ENCODE measurements at places on chromosomes 7 and 10.

GRCh38 chr7:29105752-29106668, 40.3 kb downstream of the CPVL start:
- DNase-seq, result peak; percentile 73
- H3K4me3 ChIP-seq, result no peak overlapping the region
- peaks cover 6% of the 10 kb centered on the region for H3K4me1 ChIP-seq

DNA sequence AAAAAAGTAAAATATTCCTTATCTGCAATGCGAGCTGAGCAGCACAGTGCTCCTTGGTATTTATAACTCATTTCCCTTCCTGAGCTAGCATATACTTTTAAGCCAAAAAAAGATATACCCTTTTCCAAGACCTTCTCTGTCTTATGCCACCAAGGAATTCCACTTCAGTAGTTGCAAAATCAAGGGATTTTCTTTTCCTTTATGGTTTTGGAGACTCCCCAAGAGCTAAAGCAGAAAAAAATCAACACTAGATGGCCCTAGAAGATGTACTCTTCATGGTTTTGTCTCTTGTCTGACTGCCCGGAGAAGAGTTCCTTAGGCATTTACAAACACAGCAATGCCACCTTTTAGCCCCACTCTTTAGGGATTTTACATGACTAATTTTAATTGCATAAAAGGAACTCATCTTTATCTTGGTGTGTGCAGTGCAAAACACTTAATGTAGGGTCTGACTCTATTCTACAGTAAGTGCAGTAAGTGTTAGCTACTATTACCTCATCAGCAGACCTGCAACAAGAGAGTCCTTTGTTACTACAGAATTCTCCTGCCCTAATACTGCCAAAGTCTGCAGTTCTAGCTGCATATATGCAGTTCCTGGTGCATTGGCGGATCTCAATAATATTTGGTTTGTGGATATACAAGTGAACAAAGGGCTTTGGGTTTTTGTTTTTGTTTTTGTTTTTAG, 443.3 kb downstream of the GFRA1 start:
- no peaks in the 10 kb centered on the region for H3K36me3 ChIP-seq
- no peak overlapping the region for H3K27ac ChIP-seq
- H3K27me3 ChIP-seq, result no peaks in the 10 kb centered on the region
- no peak overlapping the region for H3K4me3 ChIP-seq
- no peaks in the 10 kb centered on the region for H3K4me1 ChIP-seq
- DNase-seq, result no peak

- H3K27ac ChIP-seq, result no peak overlapping the region
- no peaks in the 10 kb centered on the region for H3K27me3 ChIP-seq
- no peak for DNase-seq
- no peak overlapping the region for H3K4me3 ChIP-seq
- H3K4me1 ChIP-seq, result peaks cover 94% of the 10 kb centered on the region
These were observed 23.6 kb downstream of the ZMIZ1 start for GRCh38 chr10:79092292-79092896.

- DNase-seq, result no peak
- no peaks in the 10 kb centered on the region for H3K27me3 ChIP-seq
- no peak overlapping the region for H3K27ac ChIP-seq
- H3K4me1 ChIP-seq, result no peaks in the 10 kb centered on the region
- H3K4me3 ChIP-seq, result no peak overlapping the region
- no peaks in the 10 kb centered on the region for H3K36me3 ChIP-seq
These were observed 132.8 kb downstream of the DYNC1I1 start for GRCh38 chr7:95905167-95905566.

GRCh38 chr7:158929306-158929705, 72.9 kb downstream of the DYNC2I1 start:
- no peak overlapping the region for H3K4me3 ChIP-seq
- no peaks in the 10 kb centered on the region for H3K27me3 ChIP-seq
- no peak overlapping the region for H3K27ac ChIP-seq

GRCh38 chr10:118810796-118811505, 56.2 kb upstream of the CACUL1 start:
- no peaks in the 10 kb centered on the region for H3K27me3 ChIP-seq
- no peak for DNase-seq
- no peaks in the 10 kb centered on the region for H3K36me3 ChIP-seq
- H3K4me3 ChIP-seq, result no peak overlapping the region

- no peak for DNase-seq
- peaks cover 42% of the 10 kb centered on the region for H3K36me3 ChIP-seq
- no peaks in the 10 kb centered on the region for H3K4me1 ChIP-seq
- H3K4me3 ChIP-seq, result no peak overlapping the region
These were observed 31.1 kb downstream of the PCGF5 start for GRCh38 chr10:91251430-91252056.

DNA sequence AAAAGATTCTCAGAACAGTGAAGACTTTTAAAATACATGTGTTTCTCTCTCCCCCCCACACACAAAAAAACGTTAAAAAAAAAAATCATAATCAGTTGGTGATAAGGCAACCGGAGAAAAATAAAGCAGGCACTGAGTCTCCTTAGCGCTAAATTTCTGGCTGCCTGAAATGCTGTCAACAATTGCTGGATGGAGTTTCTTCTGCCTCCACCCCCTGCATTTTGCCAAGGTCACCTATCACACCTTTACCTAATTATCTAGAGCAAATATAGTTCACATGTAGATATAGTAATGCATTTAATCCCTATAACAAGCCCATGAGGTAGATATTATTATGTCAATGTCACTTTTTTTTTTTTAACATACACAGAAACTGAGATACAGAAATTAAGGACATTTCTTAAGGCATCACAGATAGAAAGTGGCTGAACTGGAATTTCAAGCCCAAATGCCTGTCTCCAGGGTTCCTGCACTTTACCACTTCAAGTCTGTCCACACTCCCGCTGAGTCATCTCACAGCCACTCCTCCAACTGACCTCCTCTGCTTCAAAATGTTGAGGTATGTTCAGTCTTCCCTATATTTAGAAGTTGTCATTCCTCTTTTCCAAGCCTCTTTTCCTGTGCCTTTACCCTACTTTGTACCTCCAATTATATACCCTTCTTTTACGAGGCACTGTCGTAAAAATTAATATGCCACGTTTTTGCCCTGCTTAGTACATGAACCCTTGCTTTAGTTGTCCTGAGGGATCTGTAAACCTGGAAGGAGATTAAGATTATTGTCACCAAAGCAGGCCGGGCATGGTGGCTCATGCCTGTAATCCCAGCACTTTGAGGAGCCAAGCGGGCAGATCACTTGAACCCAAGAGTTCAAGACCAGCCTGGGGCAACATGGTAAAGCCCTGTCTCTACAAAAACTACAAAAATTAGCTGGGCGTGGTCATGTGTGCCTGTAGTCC, 72.8 kb upstream of the MPP7 start:
- DNase-seq, result no peak
- H3K27me3 ChIP-seq, result no peaks in the 10 kb centered on the region
- peak overlapping the region; percentile 53 for H3K27ac ChIP-seq
- H3K4me3 ChIP-seq, result no peak overlapping the region
- peaks cover 4% of the 10 kb centered on the region for H3K4me1 ChIP-seq
- no peaks in the 10 kb centered on the region for H3K36me3 ChIP-seq

DNA sequence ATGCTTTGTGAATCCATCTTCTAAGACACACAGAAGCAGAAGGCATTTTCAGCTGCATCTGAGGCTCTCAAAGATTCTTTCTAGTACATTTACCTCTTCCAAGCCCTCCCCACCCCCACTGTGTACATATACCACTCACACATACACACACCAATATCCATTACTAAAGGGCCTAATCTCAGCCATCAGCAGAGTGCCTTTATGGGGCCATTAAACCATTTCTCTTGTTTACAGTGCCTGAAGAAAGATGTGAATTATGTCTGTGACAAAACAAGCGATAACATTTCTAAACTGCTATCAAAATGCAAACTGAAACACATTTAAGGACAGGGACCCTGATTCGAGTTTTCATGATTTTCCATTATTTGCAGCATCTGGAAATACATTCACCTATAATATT, 40.0 kb downstream of the ETV1 start:
- peaks cover 8% of the 10 kb centered on the region for H3K4me1 ChIP-seq
- H3K4me3 ChIP-seq, result no peak overlapping the region
- H3K27ac ChIP-seq, result no peak overlapping the region
- no peak for DNase-seq

DNA sequence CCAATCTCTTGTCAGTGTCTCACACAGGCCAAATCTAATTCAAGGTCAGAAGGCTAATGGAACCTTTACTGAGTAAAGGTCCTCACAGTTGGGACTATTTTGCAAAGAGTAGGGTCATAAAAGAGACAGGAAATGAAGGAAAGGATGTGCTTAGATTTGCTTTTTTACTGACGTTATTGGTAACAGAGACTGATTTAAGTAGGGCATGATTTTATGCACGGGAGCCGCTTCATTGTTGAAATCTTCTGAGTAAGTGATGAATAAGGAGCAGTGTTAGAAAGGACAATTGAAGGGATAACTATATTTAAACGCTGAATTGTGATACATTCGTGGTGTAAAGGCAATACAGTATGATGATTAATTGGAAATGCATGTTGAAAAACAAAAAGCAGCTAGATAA, 261.5 kb downstream of the MALRD1 start:
- no peak overlapping the region for H3K27ac ChIP-seq
- DNase-seq, result no peak
- no peaks in the 10 kb centered on the region for H3K27me3 ChIP-seq

- no peak overlapping the region for H3K27ac ChIP-seq
- no peaks in the 10 kb centered on the region for H3K27me3 ChIP-seq
- no peaks in the 10 kb centered on the region for H3K36me3 ChIP-seq
- H3K4me3 ChIP-seq, result no peak overlapping the region
- H3K4me1 ChIP-seq, result no peaks in the 10 kb centered on the region
These were observed 128.2 kb downstream of the STRA8 start for GRCh38 chr7:135361788-135362187.

GRCh38 chr7:90843472-90843871, 247.4 kb downstream of the CDK14 start:
- no peak for DNase-seq
- H3K27me3 ChIP-seq, result no peaks in the 10 kb centered on the region
- H3K36me3 ChIP-seq, result no peaks in the 10 kb centered on the region
- no peak overlapping the region for H3K4me3 ChIP-seq
- H3K27ac ChIP-seq, result no peak overlapping the region

DNA sequence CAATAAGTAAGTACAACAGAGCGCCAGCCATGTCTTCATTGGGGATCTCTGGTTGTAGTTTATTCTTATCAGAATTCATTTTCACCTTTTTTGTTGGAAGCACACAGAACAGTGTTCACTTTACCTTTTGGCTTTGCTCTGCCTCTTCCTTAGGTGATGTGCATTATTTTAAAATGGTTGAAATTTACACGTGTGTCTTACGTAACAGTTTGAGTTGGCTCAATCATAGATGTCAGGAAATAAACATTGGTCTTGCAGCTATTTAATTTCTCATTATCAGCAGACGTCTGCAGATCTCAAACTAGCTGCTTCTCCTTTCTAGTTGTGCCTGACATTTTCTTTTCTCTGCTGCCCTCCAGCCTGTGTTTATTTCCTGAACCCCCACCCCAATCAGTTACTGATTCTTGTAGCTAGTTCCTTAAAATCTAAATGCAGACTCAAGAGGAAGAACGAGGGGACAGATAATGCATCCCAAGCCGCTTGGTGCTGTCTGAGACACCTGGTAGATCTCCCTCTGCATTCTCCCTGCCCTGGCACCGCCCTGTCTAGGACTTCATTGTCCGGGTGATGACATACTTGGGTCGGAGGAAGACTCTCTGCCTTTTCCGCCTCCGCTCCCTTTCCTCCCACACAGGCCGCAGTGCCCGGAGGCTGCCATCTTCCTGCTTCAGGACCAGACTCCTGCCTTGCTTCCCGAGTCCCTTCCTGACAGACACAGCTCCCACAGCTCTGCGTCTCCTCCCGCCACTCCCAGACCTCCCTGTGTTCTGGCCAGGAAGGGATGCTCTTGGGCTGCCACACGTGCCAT, 108.2 kb downstream of the ANKRD61 start:
- no peaks in the 10 kb centered on the region for H3K27me3 ChIP-seq
- no peak overlapping the region for H3K4me3 ChIP-seq
- no peaks in the 10 kb centered on the region for H3K36me3 ChIP-seq
- no peak overlapping the region for H3K27ac ChIP-seq
- no peak for DNase-seq

All from left lung (tissue), 14 donors.